ENCODE measurements at places on chromosomes 2 and 18. TPM values are rescaled to one million over a fixed set of nuclear protein-coding genes. Genes with fewer than 3 reads are reported as not detected.

The IL36B gene
- not detected for total RNA-seq

DNA sequence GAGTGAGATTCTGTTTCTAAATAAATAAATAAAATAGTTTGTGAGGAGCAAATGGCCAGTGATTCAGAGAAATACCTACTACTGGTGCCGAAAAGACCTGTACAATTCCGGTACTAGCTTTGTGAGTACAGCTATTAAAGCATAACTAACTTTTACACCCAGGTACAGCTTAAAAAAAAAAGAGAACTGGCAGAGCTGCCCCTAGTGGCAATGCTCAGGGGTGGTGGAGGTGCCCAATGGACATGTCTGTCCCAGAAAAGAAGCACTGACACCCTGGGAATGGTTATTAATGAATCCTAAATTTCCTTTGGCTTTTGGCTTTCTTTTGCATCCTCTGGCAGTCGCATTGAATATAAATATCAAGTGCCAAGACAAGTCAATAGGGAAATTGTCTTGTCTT is 87.0 kb downstream of the LIPG start:
- H3K27me3 ChIP-seq: no peaks in the 10 kb centered on the region
- no peak overlapping the region for H3K4me3 ChIP-seq
- no peak for DNase-seq

DNA sequence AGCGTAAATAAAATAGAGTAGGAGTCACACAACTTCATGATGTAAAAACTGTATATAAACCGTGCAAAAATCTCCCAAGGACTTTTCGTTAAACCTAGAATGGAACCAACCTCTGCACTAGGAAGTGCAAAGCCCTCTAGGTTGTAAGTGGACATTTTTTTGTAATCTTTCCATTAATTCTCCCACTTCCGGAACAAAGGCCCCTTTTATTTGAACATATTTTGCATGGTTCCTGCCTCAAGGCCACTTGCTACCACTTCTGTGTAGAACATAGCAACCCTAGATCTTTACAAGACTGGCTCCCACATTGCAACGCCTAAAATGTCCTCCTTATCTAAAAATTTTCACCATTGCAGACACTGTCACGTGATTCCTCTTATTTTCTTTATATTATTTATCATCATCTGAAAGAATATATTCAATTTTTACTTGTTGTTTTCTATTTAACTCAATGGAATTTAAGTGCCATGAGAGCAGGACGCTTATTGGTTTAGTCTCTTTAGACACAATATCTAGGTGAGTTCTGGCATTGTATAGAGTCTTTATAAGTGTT is 249.6 kb upstream of the TMEFF2 start:
- no peak overlapping the region for H3K4me3 ChIP-seq
- H3K4me1 ChIP-seq: no peaks in the 10 kb centered on the region
- no peaks in the 10 kb centered on the region for H3K36me3 ChIP-seq
- no peak overlapping the region for H3K27ac ChIP-seq
- H3K27me3 ChIP-seq: no peaks in the 10 kb centered on the region

The NEB gene
- 4.2 TPM for total RNA-seq

The PPP1R1C gene
- not detected for total RNA-seq

- no peak overlapping the region for H3K27ac ChIP-seq
- no peaks in the 10 kb centered on the region for H3K27me3 ChIP-seq
- no peak overlapping the region for H3K4me3 ChIP-seq
- H3K36me3 ChIP-seq: no peaks in the 10 kb centered on the region
- DNase-seq: no peak
- no peaks in the 10 kb centered on the region for H3K4me1 ChIP-seq
Observed at GRCh38 chr2:147149575-147150240, 695.1 kb upstream of the ACVR2A start.

The DPP10 gene
- 2.5 TPM for total RNA-seq

The UGT1A3 gene
- 5.8 TPM for total RNA-seq

The MROH2A gene
- 1.6 TPM for total RNA-seq

The NOSTRIN gene
- total RNA-seq: 67.4 TPM

The FLACC1 gene
- total RNA-seq: 6.6 TPM

GRCh38 chr2:169765523-169765922 is 31.9 kb downstream of the KLHL23 start:
- H3K36me3 ChIP-seq: no peaks in the 10 kb centered on the region
- DNase-seq: no peak
- H3K27me3 ChIP-seq: peaks cover 7% of the 10 kb centered on the region
- no peak overlapping the region for H3K27ac ChIP-seq
- no peak overlapping the region for H3K4me3 ChIP-seq

The STAT4 gene
- total RNA-seq: 5.0 TPM

DNA sequence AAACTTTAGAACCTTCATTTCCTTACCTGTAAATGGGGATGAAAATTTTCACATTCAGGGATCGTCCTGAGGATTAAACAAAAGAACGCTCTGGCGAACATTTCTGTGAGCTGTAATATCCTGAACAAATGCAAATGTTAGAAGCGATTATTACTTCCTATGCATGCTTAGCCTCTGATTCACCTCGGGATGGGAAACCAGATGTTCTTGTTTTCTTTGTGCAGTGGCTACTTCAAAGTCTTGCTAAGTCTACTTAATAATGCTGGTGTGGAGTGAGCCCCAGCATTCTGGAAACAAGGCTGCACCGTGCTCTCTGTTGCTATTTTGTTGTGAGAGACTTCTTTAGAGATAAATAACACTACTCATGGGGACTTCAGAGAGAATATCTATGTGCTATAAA is 119.1 kb upstream of the PELI1 start:
- no peak overlapping the region for H3K4me3 ChIP-seq
- DNase-seq: no peak
- peaks cover 21% of the 10 kb centered on the region for H3K4me1 ChIP-seq
- no peaks in the 10 kb centered on the region for H3K27me3 ChIP-seq
- no peaks in the 10 kb centered on the region for H3K36me3 ChIP-seq

DNA sequence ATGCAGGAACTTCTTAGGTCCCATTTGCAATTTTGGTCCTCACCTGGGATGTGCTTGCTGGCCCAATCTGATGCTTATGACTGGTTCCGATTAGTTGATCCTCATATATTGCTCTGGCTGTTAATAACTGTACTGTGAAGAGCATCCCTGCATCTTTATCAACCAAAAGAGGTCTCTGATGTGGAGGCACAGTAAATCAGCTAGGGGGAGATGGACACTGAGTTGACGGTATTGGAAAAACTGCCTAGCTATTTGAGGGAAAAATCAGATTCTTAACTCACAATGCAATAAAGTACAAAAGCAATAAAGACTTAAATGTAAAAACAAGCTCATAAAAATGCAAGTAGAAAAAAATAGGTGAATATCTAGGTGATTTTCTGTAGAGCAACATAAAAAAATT is 188.0 kb upstream of the TCF4 start:
- DNase-seq: no peak
- no peak overlapping the region for H3K27ac ChIP-seq
- no peaks in the 10 kb centered on the region for H3K4me1 ChIP-seq

GRCh38 chr2:5690286-5690685 is 1.9 kb upstream of the SOX11 start:
- DNase-seq: no peak
- no peaks in the 10 kb centered on the region for H3K27me3 ChIP-seq
- H3K4me1 ChIP-seq: no peaks in the 10 kb centered on the region
- H3K4me3 ChIP-seq: no peak overlapping the region
- no peak overlapping the region for H3K27ac ChIP-seq

The SKA1 gene
- total RNA-seq: 5.8 TPM

The B3GNT2 gene
- total RNA-seq: 16.7 TPM

The CXCR1 gene
- total RNA-seq: not detected

DNA sequence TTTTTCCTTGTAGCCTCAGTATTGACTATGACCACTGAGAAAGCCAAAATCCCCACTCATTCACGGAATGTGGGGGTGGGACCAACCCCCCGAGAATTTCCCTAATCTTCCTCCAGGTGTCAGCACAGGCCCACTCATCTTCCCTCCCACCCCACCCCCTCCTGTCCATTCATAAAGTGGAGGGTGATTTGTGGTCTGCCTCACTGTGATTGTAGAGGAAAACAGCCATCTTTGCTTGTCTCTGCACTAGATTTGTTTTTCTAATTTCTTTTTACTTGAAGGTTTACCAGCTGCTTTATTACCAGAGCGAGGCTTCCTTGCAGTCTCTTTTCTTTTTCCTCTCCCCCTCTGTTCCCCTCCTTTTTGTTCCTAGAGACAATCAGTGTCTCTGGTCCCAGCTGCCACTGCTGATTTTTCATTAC is 171.8 kb downstream of the ICOS start:
- H3K36me3 ChIP-seq: no peaks in the 10 kb centered on the region
- no peaks in the 10 kb centered on the region for H3K4me1 ChIP-seq
- H3K27ac ChIP-seq: no peak overlapping the region

GRCh38 chr18:78006006-78006773 is 756.5 kb downstream of the GALR1 start:
- no peak for DNase-seq
- no peaks in the 10 kb centered on the region for H3K36me3 ChIP-seq
- H3K4me3 ChIP-seq: no peak overlapping the region
- no peak overlapping the region for H3K27ac ChIP-seq
- no peaks in the 10 kb centered on the region for H3K4me1 ChIP-seq

- no peak for DNase-seq
- no peaks in the 10 kb centered on the region for H3K36me3 ChIP-seq
- no peak overlapping the region for H3K27ac ChIP-seq
- H3K4me1 ChIP-seq: no peaks in the 10 kb centered on the region
- no peak overlapping the region for H3K4me3 ChIP-seq
- H3K27me3 ChIP-seq: no peaks in the 10 kb centered on the region
Observed at GRCh38 chr2:32993005-32993539, 46.3 kb downstream of the LTBP1 start.

The TNFAIP6 gene
- total RNA-seq: not detected

DNA sequence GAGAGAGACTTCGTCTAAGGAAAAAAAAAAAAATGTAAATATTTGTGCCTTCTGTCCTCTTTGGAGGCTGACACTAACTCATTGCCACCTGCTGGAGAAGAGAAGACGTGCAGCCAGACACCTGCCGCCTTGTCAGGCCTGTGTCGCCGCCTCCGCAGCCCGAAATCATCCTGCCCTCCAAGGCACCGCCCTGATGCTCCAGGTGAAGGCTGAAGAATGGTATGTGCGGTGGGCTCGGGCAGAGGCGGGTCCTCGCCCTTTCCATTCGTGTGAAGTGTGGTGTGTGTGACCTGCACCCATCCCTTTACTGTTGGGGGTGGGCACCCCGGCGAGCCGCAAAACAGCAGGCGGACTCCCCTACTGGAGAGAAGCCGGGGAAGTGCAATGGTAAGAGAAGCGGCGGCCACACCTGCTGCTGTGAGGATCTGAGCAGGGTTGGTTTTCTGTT is 60.4 kb downstream of the FAM161A start:
- no peak overlapping the region for H3K27ac ChIP-seq
- peaks cover 7% of the 10 kb centered on the region for H3K4me1 ChIP-seq
- peak; percentile 80 for DNase-seq
- H3K4me3 ChIP-seq: peak overlapping the region; percentile 24

DNA sequence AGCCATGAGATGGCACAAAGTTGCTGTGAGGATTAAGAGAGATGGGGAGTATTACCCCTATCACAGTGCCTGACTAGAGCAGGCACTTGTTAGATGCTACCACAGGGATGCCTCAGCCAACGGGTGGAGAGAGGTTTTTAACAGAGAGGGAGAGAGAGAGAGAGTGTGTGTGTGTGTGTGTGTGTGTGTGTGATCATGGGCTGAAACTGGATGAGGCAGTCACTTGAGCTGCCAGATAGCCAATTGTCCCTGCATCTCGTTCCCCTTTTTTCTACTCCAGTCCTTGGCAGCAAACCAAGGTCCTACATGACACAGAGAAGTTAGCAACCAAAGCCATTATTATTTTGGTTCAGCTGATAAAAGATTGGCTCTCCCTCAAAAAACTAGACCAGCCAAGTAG is 3.0 kb downstream of the CD8A start:
- peaks cover 31% of the 10 kb centered on the region for H3K4me1 ChIP-seq
- H3K27ac ChIP-seq: no peak overlapping the region
- peaks cover 29% of the 10 kb centered on the region for H3K27me3 ChIP-seq

The MAP3K2 gene
- total RNA-seq: 50.3 TPM

DNA sequence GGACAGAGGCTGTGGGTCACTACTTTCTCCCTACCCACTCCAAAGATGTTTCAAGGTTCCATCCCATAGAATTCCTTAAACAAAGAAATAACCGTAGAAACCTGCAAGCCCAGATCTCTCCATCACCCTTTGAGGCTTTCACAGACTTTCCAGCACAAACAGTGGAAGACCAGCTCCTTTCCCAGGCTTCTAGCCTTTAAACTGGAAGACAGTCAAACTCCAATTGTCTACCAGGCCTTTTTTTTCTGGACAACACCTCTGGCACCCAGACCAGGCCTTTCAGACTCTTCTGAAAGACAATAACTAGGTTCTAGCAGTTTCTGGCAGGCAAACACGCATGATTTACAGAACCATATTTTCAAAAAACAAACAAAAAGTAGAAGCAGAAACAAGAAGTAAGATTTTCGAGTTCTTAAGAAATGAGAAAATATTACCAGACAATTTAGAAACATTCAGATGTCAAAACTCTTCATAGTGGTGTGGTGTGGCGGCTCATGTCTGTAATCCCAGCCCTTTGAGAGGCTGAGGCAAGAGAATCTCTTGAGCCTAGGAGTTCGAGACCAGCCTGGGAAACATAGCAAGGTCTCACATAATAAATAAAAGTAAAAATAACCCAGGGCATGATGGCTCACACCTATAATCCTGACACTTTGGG is 106.8 kb upstream of the MSH2 start:
- no peak overlapping the region for H3K4me3 ChIP-seq
- H3K36me3 ChIP-seq: no peaks in the 10 kb centered on the region
- DNase-seq: no peak
- H3K27me3 ChIP-seq: no peaks in the 10 kb centered on the region

The IL1B gene
- not detected for total RNA-seq

The ST8SIA5 gene
- total RNA-seq: 0.09 TPM

The DAW1 gene
- not detected for total RNA-seq

GRCh38 chr2:105626212-105626965 is 118.3 kb upstream of the NCK2 start:
- no peaks in the 10 kb centered on the region for H3K4me1 ChIP-seq
- no peak overlapping the region for H3K4me3 ChIP-seq
- DNase-seq: no peak
- no peak overlapping the region for H3K27ac ChIP-seq

The SLC19A3 gene
- 5.0 TPM for total RNA-seq

DNA sequence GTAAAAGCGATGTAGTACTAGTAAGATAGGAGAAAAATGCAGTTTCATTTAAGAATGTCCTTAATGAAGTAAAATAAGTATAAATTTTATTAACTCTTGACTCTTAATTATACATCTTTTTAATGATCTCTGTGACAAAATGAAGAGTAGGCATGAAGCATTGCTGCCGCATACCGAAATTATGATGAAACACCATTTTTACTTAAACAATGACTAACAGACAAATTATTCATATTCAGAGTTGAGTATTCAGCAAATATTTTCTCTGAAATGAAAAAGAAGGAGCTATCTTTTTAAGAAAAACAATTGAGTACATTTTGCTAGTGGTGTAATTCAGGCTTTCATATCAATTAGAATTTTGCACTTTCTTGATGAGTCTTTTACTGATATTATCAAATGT is 150.6 kb upstream of the DOCK10 start:
- H3K4me3 ChIP-seq: no peak overlapping the region
- no peaks in the 10 kb centered on the region for H3K36me3 ChIP-seq
- no peaks in the 10 kb centered on the region for H3K27me3 ChIP-seq
